ENCODE measurements at places on chromosomes 13 and 19.

GRCh38 chr19:58385891-58386575 lies 1.0 kb upstream of the RPS5 start:
- DNase-seq, result peak; percentile 44

GRCh38 chr19:306151-306900 lies 15.1 kb upstream of the PLPP2 start:
- DNase-seq, result no peak

DNA sequence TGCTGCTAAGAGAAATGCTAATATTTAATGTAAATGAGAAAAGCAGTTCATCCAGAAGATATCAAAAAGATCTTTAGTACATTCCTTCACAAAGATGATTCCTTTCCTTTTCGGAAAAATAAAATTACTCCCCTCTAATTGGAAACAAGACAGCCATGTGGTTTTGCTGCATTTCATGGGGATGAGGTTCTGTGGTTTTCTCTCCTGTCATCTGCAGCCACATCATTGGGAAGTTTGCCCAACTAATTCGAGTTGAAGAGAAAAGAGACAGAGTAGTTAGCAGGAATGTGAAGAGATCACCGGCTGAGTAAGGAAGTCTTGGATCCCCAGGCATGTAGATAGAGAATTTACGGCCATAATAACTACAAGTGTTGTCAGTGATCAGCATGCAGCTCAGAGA lies 122.1 kb downstream of the CYSLTR2 start:
- no peak for DNase-seq

DNA sequence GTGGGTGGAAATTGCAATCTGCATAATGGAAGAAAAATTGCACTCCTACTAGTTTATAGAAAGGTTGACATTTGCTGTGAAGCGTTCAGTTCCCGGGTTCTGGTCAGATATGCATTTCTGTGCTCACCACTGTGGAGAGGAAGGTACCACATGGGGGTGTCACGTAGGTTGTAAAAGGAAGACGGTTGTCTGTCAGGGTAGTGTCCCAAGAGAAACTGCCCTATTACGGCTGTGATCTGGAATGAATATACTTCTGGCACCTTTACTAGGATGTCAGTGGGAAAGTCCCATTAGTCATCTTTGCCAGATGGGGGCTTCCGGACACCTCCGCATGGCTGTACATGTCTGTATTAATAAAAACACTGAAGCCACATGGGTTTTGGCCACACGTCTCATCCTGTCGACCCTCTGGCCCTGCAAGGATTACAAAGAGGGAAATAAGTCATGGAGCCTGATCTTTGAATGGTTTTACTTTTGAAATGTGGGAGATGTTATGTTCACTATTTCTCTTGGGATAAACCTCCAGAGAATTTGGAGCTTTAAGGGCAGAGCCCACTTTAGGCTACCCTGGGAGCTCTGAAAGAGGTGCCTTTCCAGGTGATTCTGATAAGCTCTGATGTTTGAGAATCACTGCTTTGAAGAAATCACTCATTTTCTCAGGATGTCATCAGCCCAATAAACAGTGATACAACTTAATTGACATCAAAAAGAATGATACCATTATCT lies 133.9 kb downstream of the AKAP11 start:
- DNase-seq, result peak; percentile 91

- DNase-seq, result no peak
These were observed 7.5 kb upstream of the ARRDC2 start for GRCh38 chr19:18000480-18000914.

- peak; percentile 73 for DNase-seq
These were observed 47.4 kb upstream of the RCBTB2 start for GRCh38 chr13:48580185-48580803.

GRCh38 chr19:29666578-29667386 lies 1.5 kb downstream of the PLEKHF1 start:
- peak; percentile 62 for DNase-seq

DNA sequence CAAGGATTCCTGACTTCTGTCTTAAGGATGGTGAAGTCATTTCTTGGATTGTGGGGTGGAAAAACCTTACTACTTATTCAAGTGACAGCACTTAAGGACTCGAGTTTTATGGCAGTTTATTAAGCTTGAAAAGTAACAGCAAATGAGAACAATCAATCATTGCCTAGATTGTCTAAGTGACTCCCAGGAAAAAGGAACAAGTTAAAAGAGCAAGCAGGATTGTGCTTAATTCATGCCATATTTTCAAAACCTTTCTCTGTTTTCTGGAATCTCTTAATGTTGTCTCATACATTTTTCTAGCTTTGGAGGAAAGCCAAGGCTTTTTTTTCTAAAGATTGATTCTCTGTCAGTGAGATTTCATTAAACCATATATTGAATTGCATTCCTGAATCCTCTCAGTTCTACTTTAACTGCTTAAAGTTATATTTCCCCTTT lies 236.2 kb upstream of the HTR2A start:
- no peak for DNase-seq

GRCh38 chr13:97142452-97142851 lies 79.7 kb upstream of the MBNL2 start:
- no peak for DNase-seq

- no peak for DNase-seq
These were observed 47.3 kb upstream of the NPAS1 start for GRCh38 chr19:46972311-46972710.

- no peak for DNase-seq
These were observed 7.0 kb upstream of the F10 start for GRCh38 chr13:113115363-113116205.

GRCh38 chr13:49367640-49368422 lies 76.0 kb downstream of the CAB39L start:
- no peak for DNase-seq

Measured in activated CD4-positive, alpha-beta T cell treated with anti-CD3 and anti-CD28 coated beads, Interleukin-10, Interleukin-2, amounts not matched to agents 100 ng/mL and 50 ng/mL, durations not matched to agents 16 hours and 8 hours (primary cell).